HFFc6 (cell line): ENCODE measurements at places on chromosomes 13 and 19. TPM values are rescaled to one million over a fixed set of nuclear protein-coding genes. Genes with fewer than 3 reads are reported as not detected.

Gene VSTM1
- 2.0 TPM in 1 of 3 replicates, not detected in the others for total RNA-seq

Gene NANOS3
- total RNA-seq: 0.77 to 1.3 TPM (median 1.2 TPM) in 3 replicates

Gene MYO1F
- total RNA-seq: 0.05 to 0.32 TPM (median 0.28 TPM) in 3 replicates

DNA sequence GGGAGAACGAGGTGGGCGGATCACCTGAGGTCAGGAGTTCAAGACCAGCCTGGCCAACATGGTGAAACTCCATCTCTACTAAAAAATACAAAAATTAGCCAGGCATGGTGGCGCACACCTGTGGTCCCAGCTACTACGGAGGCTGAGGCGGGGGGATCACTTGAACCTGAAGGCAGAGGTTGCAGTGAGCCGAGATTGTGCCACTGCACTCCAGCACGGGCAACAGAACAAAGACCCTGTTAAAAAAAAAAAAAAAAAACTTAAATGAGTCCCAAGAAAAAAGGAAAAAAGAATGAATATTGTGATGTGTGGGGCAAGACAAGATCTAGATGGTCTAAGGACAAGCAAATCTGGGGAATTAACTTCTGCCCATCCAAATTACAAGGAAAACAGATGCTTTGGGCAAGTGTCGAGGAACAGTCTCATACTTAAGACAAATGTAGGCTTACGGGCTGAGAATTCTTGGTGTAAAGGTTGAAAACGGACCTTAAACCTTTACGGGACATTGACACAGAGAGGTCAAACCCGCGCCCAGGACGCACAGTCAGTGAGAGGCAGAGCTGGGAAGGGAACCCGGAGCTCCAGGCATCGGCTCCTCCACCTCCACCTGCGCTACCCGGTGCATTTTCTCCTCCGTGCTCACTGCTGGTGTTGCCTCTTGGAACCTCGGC, 656 bp upstream of the ZNF324 start:
- DNase-seq: no peak
- H3K36me3 ChIP-seq: no peaks in the 10 kb centered on the region; the same call in 1 of the 2 replicates
- peaks cover 26% of the 10 kb centered on the region for H3K4me1 ChIP-seq

GRCh38 chr19:12733369-12734214, 892 bp downstream of the TRIR start:
- DNase-seq: peak; percentile 65
- peak overlapping the region; percentile 98 for H3K4me3 ChIP-seq
- H3K27ac ChIP-seq: peak overlapping the region; percentile 90

- no peak overlapping the region for H3K4me3 ChIP-seq
- H3K36me3 ChIP-seq: no peaks in the 10 kb centered on the region
- H3K4me1 ChIP-seq: no peaks in the 10 kb centered on the region
- no peak for DNase-seq
- no peak overlapping the region for H3K27ac ChIP-seq
These were observed 5.3 kb downstream of the KANK3 start for GRCh38 chr19:8337728-8338127.

DNA sequence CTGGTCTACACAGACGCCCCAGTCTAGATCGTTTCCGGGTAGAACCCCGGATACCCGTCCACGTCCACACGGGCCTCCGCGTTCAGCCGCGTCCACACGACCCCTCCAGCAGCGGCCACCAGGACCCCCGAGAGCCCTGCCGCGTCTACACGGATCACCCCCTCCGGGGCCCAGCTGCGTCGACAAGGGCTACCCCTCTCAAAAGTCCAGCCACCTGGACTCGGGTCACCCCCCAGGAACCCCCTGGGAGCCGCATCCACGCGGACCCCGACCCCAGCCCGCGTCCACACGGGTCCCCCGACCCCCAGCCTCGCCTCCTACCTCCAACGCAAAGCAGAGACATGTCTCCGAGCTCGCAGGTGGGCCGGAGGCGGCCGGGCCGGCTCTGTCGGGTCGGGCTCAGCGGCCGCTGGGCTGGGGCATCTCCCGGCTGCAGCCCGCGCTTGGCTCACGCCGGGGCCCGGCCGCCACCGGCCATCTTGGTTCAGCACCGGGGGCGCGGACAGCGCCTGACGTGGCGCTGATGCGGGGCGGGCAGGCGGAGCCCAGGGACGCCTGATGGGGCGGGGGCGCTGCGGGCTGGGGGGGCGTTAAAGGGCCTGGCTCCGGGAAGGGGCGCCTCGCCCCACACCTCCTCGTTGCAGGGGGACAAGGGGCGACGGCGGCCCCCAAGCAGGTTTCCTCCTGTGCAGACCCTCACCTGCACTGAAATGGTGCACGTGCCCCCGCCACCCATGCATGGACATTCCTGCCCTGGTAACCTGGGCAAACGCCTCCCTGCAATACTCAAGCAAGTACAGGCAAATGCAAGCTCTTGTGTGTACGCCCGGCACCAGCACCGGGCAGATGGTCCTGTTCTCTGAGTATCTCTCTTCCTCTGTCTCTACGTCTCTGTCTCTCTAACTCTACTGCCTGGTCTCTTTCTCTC, at the start of gene UNC13A:
TSS of gene UNC13A (minus strand) at position 498 of the 928 bp plus-strand sequence. CDS start at position 343, 155 bp downstream.
- peaks cover 27% of the 10 kb centered on the region for H3K4me1 ChIP-seq
- DNase-seq: no peak
- H3K36me3 ChIP-seq: no peaks in the 10 kb centered on the region
- peak within 1 kb of the TSS; percentile 43 for H3K4me3 ChIP-seq
- H3K27ac ChIP-seq: no peak within 1 kb of the TSS; the same call in 1 of the 2 replicates
- H3K27me3 ChIP-seq: peaks cover 19% of the 10 kb centered on the region

DNA sequence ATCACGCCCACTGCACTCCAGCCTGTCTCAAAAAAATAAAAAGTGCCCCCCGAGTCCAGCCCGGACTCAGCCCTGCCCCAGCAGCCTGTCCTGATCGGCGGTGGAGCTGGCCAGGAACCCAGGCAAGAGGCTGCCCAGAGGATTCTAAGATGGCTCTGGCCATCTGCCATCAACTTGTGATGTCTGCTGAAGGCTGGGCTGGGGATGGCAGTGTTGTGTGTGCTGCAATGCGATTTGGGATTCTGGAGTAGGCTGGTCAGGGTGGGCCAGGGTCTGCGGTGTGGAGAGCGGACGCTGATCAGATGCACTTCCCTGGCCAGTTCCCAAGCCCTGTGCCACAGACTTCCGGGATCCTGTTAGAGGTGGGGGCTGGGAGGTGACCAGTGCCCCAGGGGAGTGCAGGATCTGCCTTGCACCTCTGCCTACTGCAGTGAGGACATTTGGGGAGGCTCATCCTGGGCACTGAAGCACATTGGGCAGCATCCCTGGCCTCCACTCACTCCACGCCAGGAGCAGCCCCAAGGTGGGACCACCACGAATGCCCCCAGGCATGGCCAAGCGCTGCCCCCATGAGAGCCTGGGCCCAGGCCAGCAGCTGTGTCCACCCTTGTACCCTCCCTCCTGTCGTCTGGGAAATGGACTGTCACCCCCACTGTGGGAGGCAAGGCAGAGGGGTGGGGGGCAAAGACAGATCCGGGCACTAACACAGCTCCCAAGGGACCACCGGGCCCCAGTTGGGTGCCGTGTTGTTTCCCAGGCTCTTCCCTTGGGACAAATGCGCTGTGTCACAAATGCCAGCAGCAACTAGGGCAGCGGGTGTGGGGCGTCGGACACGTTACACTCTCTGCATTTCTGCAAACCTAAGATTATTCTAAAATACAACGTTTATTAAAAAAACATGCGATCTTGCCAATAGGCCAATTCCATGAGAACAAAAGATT, 3.4 kb upstream of the TBXA2R start:
- H3K27ac ChIP-seq: no peak overlapping the region
- H3K4me3 ChIP-seq: no peak overlapping the region
- H3K27me3 ChIP-seq: peaks cover 2% of the 10 kb centered on the region
- H3K36me3 ChIP-seq: peaks cover 6% of the 10 kb centered on the region

GRCh38 chr13:74768521-74769085, 634.4 kb upstream of the KLF12 start:
- H3K4me3 ChIP-seq: no peak overlapping the region
- DNase-seq: no peak
- peaks cover 61% of the 10 kb centered on the region for H3K4me1 ChIP-seq
- H3K27ac ChIP-seq: peak overlapping the region; percentile 58
